IgD-negative memory B cell (primary cell): ENCODE measurements at places on chromosomes 6 and 20. TPM values are rescaled to one million over a fixed set of nuclear protein-coding genes. Genes with fewer than 3 reads are reported as not detected.

The CEP250 gene
- polyA plus RNA-seq, result 23.1 TPM

The NKAIN2 gene
- not detected for polyA plus RNA-seq

The GPR6 gene
- polyA plus RNA-seq, result not detected

The HLA-DQB1 gene
- polyA plus RNA-seq, result 155 TPM

The RRAGD gene
- 1.0 TPM for polyA plus RNA-seq

The SCAND1 gene
- polyA plus RNA-seq, result 190 TPM

The HAO1 gene
- polyA plus RNA-seq, result not detected

The TMEM244 gene
- 0.84 TPM for polyA plus RNA-seq

The C6orf141 gene
- polyA plus RNA-seq, result not detected

The DEFB132 gene
- polyA plus RNA-seq, result not detected

The LAMA2 gene
- 0.05 TPM for polyA plus RNA-seq

The MOXD1 gene
- polyA plus RNA-seq, result 9.0 TPM

The GCM1 gene
- not detected for polyA plus RNA-seq

The FAM209A gene
- polyA plus RNA-seq, result not detected

The RCAN2 gene
- not detected for polyA plus RNA-seq

The MCHR2 gene
- polyA plus RNA-seq, result not detected

The ZSCAN23 gene
- polyA plus RNA-seq, result 0.14 TPM

The ARHGAP40 gene
- not detected for polyA plus RNA-seq
